ENCODE measurements at places on chromosomes 2 and 18. TPM values are rescaled to one million over a fixed set of nuclear protein-coding genes. Genes with fewer than 3 reads are reported as not detected.

GRCh38 chr2:73986085-73986681, 1.5 kb downstream of the TET3 start:
- H3K36me3 ChIP-seq = peaks cover 48% of the 10 kb centered on the region
- H3K27ac ChIP-seq = peak overlapping the region; percentile 95
- peak overlapping the region; percentile 87 for H3K4me3 ChIP-seq
- no peaks in the 10 kb centered on the region for H3K27me3 ChIP-seq
- peaks cover 56% of the 10 kb centered on the region for H3K4me1 ChIP-seq

DNA sequence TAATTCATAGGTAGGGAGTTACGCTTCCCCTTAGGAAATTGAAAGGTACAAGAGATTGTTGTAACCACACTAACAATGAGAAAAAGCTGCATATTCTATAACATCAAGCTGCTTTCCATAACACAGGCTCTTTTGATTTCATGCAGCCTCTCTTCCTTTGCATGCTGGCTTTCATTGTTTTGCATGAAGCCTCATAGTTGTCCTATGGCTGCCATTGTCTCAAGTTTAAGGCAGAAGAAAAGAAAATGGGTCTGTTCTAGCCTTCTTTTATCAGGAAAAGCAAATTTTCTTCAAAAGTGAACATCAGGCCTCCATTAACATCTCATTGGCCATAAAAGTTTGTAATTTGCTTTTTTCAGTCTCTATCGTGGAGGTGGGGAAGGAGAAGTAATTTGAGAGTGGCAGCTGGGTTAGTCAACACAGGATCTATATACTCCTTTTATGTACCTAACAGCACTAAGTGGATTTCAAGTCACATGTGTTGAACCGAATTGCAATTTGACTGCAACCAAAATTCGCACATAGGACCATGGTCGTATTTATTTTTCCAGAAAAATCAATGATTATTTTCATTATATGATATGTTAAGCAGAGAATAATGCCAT, 248.5 kb upstream of the RND3 start:
- H3K4me3 ChIP-seq = no peak overlapping the region
- H3K4me1 ChIP-seq = no peaks in the 10 kb centered on the region
- DNase-seq = no peak

DUSP11 gene
- total RNA-seq = 25.4 TPM

DNA sequence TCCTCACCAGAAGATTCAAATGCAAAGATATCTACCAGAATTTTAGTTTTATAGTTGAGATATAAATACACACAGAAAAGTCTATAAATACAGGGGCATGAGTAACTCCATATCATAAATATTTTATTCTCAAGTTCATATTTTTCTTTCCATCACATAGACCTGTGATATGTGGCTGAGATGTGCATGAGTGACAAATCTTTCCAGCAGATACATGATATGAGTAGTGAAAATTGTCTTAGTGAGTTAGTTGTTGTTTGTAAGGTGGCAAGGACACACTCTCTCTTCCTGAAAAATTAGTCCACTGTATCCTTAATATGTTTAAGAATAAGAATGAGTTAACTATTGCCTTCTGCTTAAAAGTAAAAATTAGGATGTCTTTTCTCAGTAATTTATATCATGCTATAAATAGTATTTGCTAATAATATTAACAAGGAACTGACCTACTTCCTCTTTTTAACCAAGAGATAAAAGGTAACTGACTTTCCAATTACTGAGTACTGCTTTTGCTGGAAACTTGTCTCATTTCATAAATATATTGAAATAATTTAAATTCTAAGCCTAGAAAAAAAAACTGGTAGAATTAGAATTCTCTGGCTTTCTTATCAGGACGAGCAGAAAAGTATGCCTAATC, 85.2 kb upstream of the SESTD1 start:
- H3K27ac ChIP-seq = no peak overlapping the region
- no peaks in the 10 kb centered on the region for H3K27me3 ChIP-seq
- H3K4me3 ChIP-seq = no peak overlapping the region

GRCh38 chr18:62294073-62294472, 31.0 kb upstream of the TNFRSF11A start:
- peaks cover 2% of the 10 kb centered on the region for H3K4me1 ChIP-seq
- no peak overlapping the region for H3K27ac ChIP-seq
- no peak for DNase-seq
- H3K27me3 ChIP-seq = no peaks in the 10 kb centered on the region
- no peak overlapping the region for H3K4me3 ChIP-seq

TBR1 gene
- not detected for total RNA-seq

PSTPIP2 gene
- total RNA-seq = 17.8 TPM

ABCG5 gene
- total RNA-seq = not detected

- no peaks in the 10 kb centered on the region for H3K36me3 ChIP-seq
- peaks cover 8% of the 10 kb centered on the region for H3K27me3 ChIP-seq
- no peaks in the 10 kb centered on the region for H3K4me1 ChIP-seq
- H3K4me3 ChIP-seq = no peak overlapping the region
- DNase-seq = peak; percentile 57
- H3K27ac ChIP-seq = no peak overlapping the region
These were observed 109.8 kb downstream of the AP1S3 start for GRCh38 chr2:223727562-223727961.

HNRNPLL gene
- 54.9 TPM for total RNA-seq

DNA sequence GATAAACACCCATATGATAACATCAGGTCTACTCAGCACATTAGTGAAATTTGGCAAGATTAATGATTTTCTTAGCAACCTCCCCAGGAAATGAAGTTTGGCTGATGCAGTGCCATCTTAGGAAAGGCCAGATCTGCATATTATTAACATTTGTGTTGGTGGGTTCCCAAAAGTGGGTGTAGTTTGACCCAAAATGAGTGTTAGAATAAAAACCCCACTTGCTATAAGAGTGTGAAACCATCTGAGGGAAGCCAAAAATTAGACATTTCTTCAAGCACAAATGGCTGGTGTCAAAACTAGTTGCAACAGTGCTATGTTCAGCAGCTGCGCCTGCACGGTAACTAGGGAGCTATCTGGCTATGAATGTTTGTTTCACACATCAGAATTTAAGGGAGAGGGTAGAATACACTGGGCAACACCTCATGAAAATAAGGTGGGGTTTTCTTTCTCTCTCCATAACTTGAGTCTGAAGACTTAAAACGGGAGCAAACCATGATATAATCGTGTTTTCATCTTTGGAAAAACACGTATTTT, 15.9 kb upstream of the CSRNP3 start:
- H3K4me1 ChIP-seq = no peaks in the 10 kb centered on the region
- no peak overlapping the region for H3K27ac ChIP-seq
- DNase-seq = no peak
- no peaks in the 10 kb centered on the region for H3K36me3 ChIP-seq
- no peak overlapping the region for H3K4me3 ChIP-seq

GRCh38 chr2:156017341-156017885, 315.1 kb downstream of the NR4A2 start:
- H3K27ac ChIP-seq = no peak overlapping the region
- H3K27me3 ChIP-seq = no peaks in the 10 kb centered on the region
- no peaks in the 10 kb centered on the region for H3K36me3 ChIP-seq
- H3K4me3 ChIP-seq = no peak overlapping the region
- H3K4me1 ChIP-seq = no peaks in the 10 kb centered on the region

XIRP2 gene
- not detected for total RNA-seq

GALR1 gene
- not detected for total RNA-seq

PRSS56 gene
- not detected for total RNA-seq

NEU4 gene
- total RNA-seq = 0.54 TPM

GRCh38 chr2:112026509-112026908, 28.6 kb upstream of the TMEM87B start:
- H3K4me1 ChIP-seq = no peaks in the 10 kb centered on the region
- no peaks in the 10 kb centered on the region for H3K36me3 ChIP-seq
- DNase-seq = no peak
- H3K27me3 ChIP-seq = peaks cover 4% of the 10 kb centered on the region

DNA sequence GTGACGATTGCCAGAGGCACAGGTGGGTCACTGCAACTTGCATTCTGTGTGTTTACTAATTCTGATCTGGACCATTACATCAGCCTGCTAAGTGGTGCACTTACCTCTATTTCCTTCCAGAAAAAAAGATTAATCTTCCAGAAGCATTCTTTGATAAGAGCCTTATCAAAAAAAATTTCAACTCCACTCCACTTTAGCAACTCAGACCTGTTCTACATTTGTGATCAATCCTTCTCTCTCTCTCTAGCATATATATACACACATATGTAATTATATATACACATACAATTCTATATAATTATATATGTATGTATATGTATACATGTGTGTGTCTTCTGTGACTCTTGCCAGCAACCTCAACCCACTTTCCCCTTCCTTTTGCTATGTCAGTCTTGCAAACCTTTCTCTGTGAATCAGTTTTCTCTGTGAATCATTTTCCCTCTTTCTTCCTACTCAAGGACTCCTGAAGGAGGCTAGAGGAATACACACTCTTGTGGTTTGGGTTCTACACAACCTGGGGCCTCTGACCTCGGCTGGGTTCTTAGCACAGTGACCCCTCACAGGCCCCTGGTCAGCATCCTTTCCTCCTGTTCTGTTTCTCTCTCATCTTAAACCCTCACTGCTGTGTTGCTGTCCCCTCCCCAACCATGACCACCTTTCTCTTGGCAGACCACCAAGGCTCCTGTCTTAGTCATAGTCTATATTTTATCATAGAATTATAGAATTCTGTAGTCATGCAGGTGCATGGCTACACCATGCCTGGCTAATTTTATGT, 130.4 kb upstream of the PELI1 start:
- H3K4me1 ChIP-seq = peaks cover 24% of the 10 kb centered on the region
- H3K36me3 ChIP-seq = no peaks in the 10 kb centered on the region

USP40 gene
- total RNA-seq = 15.8 TPM

TMEM185B gene
- 17.2 TPM for total RNA-seq

EMILIN2 gene
- 19.4 TPM for total RNA-seq

GRCh38 chr18:54086046-54086802, 138.2 kb downstream of the MBD2 start:
- no peaks in the 10 kb centered on the region for H3K27me3 ChIP-seq
- DNase-seq = peak; percentile 53
- H3K36me3 ChIP-seq = no peaks in the 10 kb centered on the region
- peaks cover 20% of the 10 kb centered on the region for H3K4me1 ChIP-seq

GRCh38 chr2:66031236-66031635, 403.7 kb upstream of the MEIS1 start:
- no peaks in the 10 kb centered on the region for H3K27me3 ChIP-seq
- H3K27ac ChIP-seq = no peak overlapping the region
- DNase-seq = no peak
- no peaks in the 10 kb centered on the region for H3K36me3 ChIP-seq

GPR45 gene
- not detected for total RNA-seq

DNA sequence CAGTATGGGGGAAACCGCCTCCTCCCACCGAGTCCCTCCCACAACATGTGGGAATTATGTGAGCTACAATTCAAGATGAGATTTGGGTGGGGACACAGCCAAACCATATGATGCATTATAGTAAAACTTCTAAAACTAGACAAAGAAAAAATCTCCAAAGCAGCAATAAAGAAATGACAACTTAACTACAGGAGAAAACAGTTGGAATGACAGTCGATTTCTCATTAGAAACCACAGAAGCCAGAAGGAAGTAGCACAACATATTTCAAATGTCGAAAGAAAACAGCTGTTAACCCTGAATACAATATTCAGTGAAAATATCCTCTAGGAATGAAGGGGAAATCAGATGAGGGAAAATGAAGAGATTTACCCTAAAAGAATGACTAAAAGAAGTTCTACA, 53.5 kb upstream of the TCF4 start:
- DNase-seq = no peak
- H3K4me1 ChIP-seq = no peaks in the 10 kb centered on the region
- no peaks in the 10 kb centered on the region for H3K36me3 ChIP-seq
- H3K27ac ChIP-seq = no peak overlapping the region

DNA sequence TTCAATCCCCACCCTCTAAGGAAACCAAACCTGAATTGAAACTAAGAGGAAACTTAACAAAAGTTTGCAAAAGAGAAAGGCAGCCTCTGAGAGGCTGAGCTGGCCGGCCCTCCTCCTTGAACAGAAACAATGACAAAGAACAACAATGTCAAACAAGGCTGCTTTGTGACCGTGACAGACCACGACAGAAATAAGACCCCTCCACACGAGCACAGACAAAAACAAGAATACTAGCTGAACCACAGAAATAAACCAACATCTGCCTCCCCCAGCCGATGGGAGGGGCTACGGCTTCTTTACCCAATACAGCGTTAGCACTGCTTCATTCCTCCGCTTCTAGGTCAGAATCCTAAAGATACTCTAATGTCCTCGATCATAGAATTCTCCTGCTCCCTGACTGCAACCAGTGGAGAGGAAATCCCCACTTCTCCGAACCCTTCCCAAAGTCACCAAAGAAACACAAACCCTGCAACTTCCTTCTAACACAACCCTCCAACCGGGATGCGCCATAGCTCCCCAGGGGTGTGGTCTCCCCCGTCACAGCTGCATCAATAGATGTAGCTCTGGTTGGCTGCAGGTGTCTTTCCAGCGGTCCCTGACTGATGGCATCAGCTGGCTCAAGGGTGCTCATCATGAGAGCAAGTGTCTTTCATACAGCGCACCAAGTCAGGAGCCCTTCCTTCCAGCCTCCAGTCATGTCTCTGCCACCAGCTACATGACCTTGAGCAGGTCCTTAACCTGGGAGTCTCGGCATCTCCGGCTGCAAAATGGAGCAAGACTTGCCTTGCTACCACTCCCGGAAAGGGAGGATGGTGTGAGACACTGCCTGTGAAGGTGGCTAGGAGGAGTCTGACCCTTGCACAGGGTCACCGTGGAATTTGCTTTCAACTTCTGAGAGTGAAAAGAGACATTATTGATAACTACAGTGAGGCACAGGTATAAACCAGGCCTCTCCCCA, 198.6 kb downstream of the HAUS1 start:
- H3K27me3 ChIP-seq = peaks cover 3% of the 10 kb centered on the region
- no peaks in the 10 kb centered on the region for H3K36me3 ChIP-seq
- H3K4me1 ChIP-seq = peaks cover 4% of the 10 kb centered on the region
- H3K4me3 ChIP-seq = no peak overlapping the region
- DNase-seq = no peak
- no peak overlapping the region for H3K27ac ChIP-seq

GRCh38 chr18:59140302-59140885, 710 bp downstream of the SEC11C start:
- H3K4me1 ChIP-seq = peaks cover 44% of the 10 kb centered on the region
- H3K27ac ChIP-seq = peak overlapping the region; percentile 87
- H3K27me3 ChIP-seq = peaks cover 4% of the 10 kb centered on the region
- DNase-seq = no peak
- H3K36me3 ChIP-seq = peaks cover 3% of the 10 kb centered on the region

DNA sequence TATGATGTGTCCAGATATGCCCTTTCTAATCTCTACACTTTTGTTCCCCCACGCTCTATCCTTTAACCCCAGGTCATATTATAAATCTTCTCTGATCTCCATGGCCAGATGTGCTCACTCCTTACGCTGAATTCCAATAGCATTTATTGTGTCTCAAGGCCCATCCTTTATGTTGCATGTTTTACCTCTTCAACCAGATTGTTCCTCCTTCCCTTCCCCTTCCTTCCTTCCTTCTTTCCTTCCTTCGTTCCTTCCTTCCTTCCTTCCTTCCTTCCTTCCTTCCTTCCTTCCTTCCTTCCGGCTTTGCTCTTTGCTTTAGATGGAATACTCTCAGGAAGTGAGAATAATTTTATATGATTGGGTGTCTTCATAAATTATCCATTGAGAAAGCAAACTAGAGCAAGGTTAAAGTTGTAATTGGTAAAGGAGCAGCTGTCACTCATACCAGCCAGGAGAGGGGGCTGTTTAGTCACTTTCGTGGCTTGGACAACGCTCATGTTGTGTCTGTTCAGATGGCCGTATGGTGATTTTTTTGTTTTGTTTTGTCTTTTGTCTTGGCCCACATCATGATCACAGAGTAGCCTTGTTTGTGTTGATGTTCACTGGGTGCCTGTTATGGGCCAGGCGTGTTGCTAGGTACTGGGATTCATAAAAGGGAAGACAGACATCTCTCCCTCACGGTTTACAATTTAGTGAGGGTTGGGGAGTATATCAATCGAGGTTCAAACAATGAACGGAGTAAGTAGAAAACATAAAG, 68.0 kb downstream of the DAW1 start:
- DNase-seq = peak; percentile 7
- no peak overlapping the region for H3K4me3 ChIP-seq
- no peaks in the 10 kb centered on the region for H3K4me1 ChIP-seq
- H3K27ac ChIP-seq = no peak overlapping the region
- no peaks in the 10 kb centered on the region for H3K36me3 ChIP-seq
- H3K27me3 ChIP-seq = peaks cover 1% of the 10 kb centered on the region

Measured in activated CD8-positive, alpha-beta T cell treated with anti-CD3 and anti-CD28 coated beads for 36 hours (primary cell).